Gastroesophageal sphincter (tissue), 4 donors: ENCODE measurements at places on chromosomes 2 and 18. TPM values are rescaled to one million over a fixed set of nuclear protein-coding genes. Genes with fewer than 3 reads are reported as not detected.
A peak's percentile ranks its signal among the peaks of the same experiment; 100 is the strongest.

RNASEH1 gene
- total RNA-seq = 32.7 TPM

COL4A3 gene
- total RNA-seq = 8.9 TPM

DSG4 gene
- total RNA-seq = not detected

DNER gene
- 0.31 TPM for total RNA-seq

SPHKAP gene
- total RNA-seq = 0.16 TPM

ABCB11 gene
- total RNA-seq = not detected

IL36B gene
- not detected for total RNA-seq

XDH gene
- total RNA-seq = 2.8 TPM

GALNT14 gene
- total RNA-seq = 0.62 TPM

MAP3K19 gene
- not detected for total RNA-seq

SAG gene
- total RNA-seq = not detected

CDK15 gene
- total RNA-seq = 0.07 TPM

GPR35 gene
- total RNA-seq = 2.3 TPM

GAD1 gene
- total RNA-seq = not detected

MC4R gene
- 0.93 TPM for total RNA-seq

SPATA3 gene
- not detected for total RNA-seq

CD302 gene
- total RNA-seq = 60.0 TPM

DNA sequence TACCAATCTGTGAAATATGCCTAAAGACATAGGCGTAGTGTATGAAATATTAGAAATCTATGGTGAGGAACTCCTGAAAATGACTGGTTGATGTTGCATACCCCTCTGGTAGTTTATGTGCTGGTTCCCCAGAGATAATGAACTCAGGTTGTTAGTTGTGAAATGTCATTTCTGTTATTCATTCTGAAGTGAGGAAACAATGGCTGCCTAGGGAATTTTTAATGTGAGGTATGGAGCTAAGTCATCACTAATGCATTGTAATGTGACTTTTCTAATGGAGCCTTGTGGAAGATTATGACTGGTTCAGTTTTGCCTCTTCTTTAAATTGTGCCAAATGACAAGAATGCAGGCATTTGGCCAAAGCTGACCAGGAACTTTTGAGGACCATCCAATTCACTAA, 61.6 kb upstream of the RAB27B start:
- ATAC-seq = no peak

DNA sequence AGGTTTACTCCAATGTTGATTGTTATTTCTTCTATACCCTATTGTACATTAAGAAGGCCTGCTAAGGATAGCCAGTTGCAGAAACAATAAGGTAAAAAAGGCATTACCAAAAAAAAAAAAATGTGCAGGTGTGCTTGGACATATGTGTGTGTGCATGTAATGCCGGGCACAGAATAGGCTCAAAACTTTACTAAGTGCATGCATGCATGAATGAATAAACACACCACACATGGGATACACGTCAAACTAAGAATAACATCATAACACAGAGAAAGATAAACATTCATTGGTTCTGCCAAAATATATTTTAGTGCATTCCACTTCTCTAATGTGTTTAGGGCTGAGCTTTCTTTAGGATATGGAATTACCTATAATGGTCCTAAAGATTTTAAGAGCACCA, 298.2 kb downstream of the TCF4 start:
- no peak for ATAC-seq

DNA sequence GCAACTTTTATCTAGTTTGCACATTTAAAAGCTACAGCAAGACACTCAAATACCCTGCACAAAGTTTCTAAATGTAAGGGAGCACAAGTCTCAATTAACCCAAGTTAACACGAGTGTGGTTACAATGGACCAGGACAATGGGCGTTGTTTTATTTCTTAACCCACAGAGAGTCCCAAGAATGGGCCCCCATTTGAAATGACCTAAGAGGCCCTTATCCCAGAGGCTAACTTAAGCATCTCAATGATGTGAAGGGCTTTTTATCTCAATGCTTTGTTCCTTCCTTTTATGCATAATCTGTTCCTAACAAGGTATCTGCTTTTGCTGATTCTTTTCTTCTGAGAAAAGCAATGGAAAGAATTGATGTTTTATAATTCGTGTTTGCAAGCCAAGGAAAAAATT, 151.5 kb upstream of the SALL3 start:
- no peak for ATAC-seq

- peak; percentile 1 for ATAC-seq
These were observed 316 bp downstream of the WDR12 start for GRCh38 chr2:202911203-202911511.

- ATAC-seq = no peak
These were observed 298.4 kb upstream of the HS6ST1 start for GRCh38 chr2:128617029-128617590.

DNA sequence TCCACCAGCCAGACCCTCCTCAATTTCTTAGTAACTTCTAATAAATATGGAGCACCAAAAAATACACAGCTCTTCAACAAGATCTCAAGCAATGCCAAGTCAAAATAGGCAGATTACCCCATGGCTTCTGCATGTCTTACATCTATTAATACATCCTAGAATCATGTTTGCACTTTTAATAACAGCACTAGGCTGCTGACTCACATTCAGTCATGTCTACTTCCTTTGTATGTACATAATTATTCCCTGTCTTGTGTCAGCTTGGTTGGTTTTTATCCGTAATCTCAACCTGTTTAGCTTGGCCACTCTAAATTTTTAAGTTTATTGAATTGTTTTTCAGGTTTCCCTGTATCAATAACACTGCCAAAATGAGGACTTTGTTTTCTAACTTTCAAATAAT, 420.1 kb upstream of the ACVR2A start:
- ATAC-seq = no peak

GRCh38 chr18:49666045-49666775, 104.4 kb downstream of the LIPG start:
- no peak for ATAC-seq

GRCh38 chr2:231450548-231450989, 13.7 kb downstream of the NCL start:
- no peak for ATAC-seq

DNA sequence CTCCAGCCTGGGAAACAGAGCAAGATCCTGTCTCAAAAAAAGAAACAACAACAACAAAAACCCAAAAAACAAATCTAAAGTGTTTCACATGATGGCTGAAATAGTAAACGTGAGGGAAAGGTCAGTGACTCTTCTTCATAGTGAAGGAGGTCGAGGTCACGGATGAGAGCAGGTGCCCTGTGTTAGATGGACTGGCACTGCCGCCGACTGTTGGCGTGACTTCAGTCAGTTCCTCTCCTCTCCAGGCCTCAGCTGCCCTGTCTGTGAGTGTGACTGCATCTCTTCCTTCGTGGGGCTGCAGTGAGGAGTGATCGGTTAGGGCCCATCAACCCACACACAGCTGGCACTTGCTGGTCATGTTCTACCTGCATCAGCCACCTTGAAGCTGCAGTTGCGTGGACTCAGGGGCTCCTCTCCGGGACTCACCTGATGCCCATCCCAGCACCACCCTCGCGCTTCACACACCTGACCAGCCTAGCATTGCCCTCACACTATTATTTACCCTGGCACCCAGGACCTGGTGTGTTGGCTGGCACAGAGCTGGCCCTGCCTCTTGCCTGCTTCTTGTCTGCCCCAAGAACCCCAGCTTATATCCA, 30.1 kb upstream of the TMEM87B start:
- no peak for ATAC-seq

DNA sequence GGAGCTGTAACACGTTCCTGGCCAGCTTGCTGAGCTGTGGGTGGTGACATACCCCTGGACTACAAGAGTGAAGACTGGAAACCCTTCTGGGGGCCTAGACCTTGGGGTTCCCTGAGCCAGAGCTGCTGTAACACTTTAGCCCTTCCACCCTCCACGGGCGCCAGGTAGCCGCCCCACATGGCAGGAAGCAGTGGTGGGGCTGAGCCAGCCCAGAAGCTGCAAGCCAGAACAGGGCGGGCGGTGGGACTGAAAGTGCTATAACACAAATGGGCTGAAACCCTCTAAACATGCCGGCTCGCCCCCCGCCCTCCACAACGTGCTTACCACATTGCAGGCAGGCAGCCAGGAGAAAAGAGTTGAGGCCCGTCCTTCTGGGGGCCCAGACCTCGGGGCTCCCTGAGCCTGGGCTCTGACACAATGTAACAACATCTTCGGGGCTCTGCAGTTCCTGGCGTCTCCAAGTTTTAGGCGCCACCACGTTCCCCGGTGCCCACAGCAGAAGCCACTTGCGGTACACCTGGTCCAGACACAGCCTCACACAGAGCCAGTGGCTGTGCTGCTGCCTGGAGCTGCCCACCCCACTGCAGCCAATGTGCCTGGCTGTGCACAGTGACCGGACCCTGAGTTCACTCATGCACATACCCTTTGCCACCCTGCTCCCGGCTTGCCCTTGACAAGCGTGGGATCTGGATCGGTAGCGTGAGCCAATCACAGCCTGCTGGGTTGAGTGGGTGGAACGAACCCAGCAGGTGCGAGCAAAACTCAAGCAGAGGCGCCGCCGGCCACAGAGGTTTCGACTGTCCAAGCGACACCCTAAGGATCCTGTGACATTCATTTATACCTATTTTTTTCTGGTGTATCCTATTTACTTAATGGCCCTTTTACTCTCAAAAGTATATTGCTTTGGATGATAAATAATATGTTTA, 127.4 kb upstream of the FHL2 start:
- peak; percentile 22 for ATAC-seq

GRCh38 chr18:58183226-58183625, 139.2 kb downstream of the NEDD4L start:
- ATAC-seq = no peak

DNA sequence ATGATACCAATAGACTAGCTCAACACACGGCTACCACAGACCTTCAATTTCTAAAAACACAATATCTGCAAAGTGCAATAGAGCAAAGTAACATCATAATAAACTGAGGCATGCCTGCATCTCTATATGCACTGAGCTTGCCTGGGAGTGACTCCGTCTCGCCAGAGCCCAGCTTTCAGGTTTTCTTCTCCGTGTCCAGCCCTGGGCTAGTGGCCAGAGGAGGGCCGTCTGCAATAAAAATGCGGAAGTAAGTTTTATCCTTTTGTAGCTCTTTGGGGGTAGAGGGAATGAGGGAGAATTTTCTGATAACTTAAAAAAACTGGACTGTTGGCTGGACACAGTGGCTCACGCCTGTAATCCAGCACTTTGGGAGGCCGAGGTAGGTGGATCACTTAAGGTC, 41.0 kb upstream of the GPR17 start:
- ATAC-seq = no peak

GRCh38 chr2:144310889-144311608, 208.9 kb downstream of the ZEB2 start:
- ATAC-seq = no peak

- peak; percentile 60 for ATAC-seq
These were observed 140.4 kb upstream of the VRK2 start for GRCh38 chr2:57906152-57906732.

GRCh38 chr2:111930875-111931274, 32.5 kb downstream of the MERTK start:
- peak; percentile 39 for ATAC-seq

- ATAC-seq = no peak
These were observed 21.7 kb downstream of the ZNF638 start for GRCh38 chr2:71353248-71353647.

GRCh38 chr2:151808258-151809072, 19.8 kb downstream of the ARL5A start:
- no peak for ATAC-seq

- no peak for ATAC-seq
These were observed 604 bp downstream of the RALBP1 start for GRCh38 chr18:9475643-9476591.

DNA sequence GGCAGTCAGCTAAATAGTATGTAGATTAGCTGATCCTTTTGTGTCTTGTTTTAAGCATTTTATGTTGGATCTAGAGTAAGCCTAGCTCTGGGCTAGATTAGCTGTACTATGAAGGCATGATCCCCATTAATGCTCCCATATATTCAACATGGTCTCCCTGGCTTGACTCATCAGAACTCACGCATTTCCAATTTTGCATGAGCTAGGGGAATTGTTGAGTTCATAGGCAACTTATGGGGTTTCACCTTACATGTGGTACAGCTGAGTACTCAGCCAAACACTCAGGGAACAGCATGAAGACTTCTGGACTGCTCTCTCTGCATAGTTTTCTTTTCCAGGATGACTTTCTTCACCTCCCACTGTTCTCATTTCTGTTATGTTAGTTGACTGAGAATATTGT, 248.2 kb downstream of the TMX3 start:
- ATAC-seq = no peak

GRCh38 chr2:130882111-130882690, 45.5 kb downstream of the ARHGEF4 start:
- no peak for ATAC-seq
